Stimulated activated naive CD4-positive, alpha-beta T cell (primary cell): ENCODE measurements at places on chromosomes 4 and X.

DNA sequence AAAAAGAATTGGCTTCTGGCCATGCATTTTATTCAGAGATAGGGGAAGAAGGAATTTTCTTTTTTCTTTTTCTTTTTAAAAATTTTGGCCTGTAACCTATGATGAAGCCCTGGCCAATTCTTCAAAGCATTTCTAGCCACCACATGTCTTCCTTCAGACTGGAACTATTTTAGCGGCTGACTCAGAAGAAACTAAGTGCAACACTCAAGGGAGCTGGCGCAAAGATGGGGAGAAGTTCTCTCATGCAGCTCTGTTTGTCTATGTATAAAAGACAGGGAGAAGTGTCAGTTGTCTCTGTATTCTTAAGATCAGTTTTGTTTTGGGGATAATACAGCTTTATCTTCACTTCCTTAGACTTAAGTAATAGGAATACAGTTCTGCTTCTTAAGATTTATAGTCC is 46.1 kb downstream of the MBNL3 start:
- no peak for DNase-seq

DNA sequence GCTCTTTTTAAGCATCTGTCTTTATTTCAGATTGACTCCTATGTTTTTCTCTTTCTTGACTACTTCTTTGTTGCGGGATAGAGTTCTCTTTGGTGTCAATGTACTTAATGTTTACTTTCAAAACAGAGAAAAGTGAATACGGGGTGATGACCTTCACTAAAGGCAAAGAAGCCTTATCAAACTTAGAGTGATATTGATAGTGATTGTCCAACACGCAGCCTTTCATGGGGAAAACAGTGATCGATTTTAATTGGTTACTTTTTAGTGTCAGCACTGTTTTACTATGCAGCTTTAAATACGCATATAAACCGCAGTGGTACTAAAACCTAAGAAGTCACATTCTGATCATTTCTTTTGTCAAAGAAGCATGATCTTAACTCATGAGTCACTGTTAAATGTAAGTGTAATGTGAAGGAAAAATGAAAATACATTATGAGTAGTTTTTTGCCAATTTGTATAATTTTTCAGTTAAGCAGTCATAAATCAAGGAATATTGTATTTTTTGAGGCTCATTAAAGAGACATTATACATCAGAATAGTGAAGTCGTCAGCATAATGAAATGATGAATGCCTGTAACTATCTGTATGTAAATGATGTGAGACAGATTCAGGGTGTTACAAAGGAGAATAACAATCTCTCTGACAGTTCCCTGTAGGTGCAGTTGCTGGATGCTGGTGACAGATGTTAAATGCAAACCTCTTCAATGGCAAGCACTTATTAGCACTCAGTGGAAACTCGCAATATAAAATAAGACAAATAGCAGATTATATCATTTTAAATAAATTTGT is 2082.8 kb upstream of the TENM3 start:
- DNase-seq, result no peak

DNA sequence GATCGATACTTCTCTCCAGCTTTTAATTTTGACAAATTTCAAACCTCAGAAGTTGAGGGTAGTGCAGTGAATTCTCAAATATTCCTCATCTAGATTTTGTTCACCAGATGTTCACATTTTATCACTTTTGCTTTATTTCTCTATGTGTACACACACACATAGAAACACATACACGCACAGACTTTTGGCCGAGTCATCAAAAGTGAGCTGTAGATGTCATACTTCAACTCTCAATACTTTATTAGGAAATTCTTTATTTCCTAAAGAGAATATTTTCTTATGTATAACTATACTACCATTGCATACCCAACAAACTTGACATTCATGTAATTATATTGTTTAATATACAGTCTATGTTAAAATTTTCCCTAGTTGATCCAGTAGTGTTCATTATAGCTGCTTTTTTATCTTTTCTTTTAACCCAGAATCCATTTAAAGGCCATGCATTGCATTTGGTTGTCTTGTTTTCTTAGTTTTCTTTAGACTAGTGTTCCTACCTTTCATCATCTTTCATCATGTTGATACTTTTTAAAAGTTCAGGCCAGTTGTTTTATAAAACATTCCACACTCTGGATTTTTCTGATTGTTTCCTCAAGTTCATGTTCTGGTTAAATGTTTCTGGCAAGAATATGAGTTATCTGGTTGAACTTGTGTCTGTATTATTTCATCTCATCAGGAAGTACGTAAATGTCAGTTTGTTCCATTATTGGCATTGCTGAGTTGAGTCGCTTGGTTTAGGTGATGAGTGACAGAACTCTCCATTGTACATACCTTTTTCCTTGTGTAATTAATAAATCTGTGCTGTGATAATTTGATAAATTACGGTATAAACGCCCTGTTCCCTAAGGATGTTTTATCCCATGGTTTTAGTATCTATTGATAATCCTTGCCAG is 94.1 kb upstream of the TLR2 start:
- DNase-seq, result no peak

DNA sequence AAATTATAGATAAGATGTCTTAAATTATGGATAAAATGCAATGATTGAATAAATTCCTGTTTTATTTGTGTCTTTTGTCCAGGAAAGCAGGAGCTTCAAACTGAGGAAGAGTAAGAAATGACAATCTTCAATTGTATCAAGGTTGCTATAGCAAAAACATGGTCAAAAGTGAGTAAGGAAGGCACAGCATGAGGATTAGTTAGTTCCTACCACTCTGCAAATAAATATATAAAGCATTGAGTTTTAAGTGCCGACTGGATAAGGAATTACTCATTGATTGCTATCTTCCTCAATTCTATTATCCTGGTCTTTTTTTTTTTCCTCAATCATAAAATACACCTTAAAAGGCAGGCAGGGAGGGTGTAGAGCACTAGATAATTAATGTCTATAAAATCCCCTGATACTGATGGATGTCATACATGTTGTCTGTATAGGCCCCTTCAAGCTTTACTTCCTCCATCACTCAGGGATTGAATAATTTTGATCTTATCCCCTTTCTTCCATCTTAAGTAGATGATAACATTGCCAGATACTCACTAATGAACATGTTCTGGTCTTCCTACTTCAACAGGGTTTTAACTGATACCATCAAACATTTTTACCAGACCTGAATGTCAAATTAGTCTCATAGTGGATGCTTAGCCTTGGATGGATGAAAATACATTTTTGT is 86.6 kb downstream of the MID1 start:
- no peak for DNase-seq

DNA sequence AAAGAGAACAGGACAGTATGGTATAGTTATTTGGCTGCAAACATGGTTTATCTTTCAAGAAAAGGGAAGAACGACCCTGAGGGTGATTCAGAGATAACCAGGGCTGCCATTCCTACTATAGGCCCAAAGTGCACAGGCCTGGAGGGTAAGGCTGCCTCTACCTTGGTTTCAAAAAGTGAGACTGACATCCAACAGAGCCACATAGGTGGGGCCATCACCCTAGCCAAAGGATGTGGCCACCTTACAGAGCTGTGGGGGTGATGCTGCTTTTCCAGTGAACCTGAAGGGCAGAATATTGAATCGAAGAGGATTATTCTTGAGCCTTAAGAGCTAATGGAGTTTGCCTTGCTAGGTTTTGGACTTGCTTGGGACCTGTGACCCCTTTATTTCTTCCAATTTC is 15.7 kb downstream of the SH2D1A start:
- DNase-seq, result no peak
